ENCODE measurements at places on chromosomes 5 and 9.

GRCh38 chr9:27864644-27865438 is 291.6 kb upstream of the C9orf72 start:
- H3K4me3 ChIP-seq, result no peak overlapping the region
- H3K27me3 ChIP-seq, result no peaks in the 10 kb centered on the region
- no peaks in the 10 kb centered on the region for H3K4me1 ChIP-seq

DNA sequence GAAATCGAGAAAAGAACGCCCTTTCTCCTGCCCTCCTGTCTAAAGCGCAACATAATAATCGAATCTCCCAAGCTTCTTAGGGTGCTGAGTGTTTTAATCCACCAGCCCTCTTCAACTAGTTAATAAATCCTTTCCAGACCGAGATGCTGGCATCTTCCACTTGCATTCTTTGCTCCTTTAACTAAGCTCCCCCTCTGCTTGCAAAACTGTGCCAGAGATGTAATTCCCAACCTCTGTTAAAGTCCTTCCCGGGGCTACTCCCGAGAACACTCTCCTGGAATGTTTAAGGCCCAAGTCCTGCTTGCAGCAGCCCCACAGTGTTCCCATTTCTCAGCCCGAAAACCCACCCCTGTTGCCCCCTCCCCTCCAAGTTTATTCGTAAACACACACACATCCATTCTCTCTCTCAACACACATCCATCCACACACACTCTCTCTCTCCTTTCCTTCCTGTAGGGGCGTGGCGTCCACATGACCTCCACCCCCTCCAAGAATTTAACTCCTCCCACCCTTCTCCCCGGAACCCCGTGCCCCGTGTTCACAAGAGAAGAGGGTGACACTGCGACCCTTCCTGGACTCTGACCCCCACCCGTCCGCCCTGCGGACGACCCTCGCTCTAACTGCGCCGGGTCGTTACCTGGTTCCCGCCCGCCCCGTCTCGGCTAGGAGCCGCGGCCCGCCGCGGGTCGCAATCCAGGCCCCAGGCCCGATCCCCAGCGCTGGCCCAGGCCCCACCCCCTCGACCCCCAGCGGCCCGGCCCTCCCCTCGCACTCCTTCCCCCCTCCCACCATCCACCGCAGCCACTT is 7.0 kb upstream of the MGAT1 start:
- DNase-seq, result peak; percentile 95
- no peaks in the 10 kb centered on the region for H3K27me3 ChIP-seq
- H3K4me1 ChIP-seq, result peaks cover 34% of the 10 kb centered on the region
- peak overlapping the region; percentile 92 for H3K4me3 ChIP-seq

DNA sequence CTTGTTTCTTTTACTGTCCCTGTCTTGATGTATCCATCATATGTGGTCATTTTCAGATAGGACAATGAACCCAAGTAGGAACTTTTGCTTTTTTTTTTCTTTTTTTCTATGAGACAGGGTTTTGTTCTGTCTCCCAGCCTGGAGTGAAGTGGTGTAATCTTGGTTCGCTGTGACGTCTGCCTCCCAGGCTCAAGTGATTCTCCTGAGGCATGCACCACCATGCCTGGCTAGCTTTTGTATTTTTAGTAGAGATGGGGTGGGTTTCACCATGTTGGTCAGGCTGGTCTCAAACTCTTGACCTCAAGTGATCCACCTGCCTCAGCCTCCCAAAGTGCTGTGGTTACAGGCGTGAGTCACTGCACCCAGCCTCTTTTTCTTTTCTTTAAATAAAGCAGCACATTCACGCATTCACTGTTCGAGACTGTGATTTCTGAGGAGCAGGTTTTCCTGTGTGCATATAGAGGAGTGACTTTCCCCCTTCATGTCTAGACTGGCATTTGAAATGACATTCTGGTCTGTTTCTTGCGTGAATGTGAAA is 448.5 kb downstream of the KDM4C start:
- H3K27ac ChIP-seq, result no peak overlapping the region
- H3K4me1 ChIP-seq, result no peaks in the 10 kb centered on the region

DNA sequence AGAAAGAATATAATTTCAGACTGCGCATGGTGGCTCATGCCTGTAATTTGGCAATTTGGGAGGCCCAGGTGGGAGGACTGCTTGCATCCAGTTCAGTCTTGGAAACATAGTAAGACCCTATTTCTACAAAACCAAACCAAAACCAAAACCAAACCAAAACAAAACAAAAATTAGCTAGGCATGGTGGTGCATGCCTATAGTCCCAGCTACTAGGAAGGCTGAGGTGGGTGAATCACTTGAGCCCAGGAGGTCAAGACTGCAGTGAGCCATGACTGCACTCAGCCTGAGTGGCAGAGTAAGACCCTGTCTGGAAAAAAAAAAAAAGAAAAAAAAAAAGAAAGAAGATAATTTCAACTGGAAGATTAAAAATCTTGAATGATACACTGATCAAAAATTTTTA is 137.0 kb upstream of the ACOT12 start:
- no peak for DNase-seq
- H3K4me1 ChIP-seq, result peaks cover 6% of the 10 kb centered on the region
- H3K4me3 ChIP-seq, result no peak overlapping the region

GRCh38 chr9:132648685-132649084 is 21.1 kb downstream of the DDX31 start:
- H3K4me1 ChIP-seq, result peaks cover 20% of the 10 kb centered on the region
- H3K27ac ChIP-seq, result no peak overlapping the region
- no peaks in the 10 kb centered on the region for H3K27me3 ChIP-seq
- H3K4me3 ChIP-seq, result no peak overlapping the region

DNA sequence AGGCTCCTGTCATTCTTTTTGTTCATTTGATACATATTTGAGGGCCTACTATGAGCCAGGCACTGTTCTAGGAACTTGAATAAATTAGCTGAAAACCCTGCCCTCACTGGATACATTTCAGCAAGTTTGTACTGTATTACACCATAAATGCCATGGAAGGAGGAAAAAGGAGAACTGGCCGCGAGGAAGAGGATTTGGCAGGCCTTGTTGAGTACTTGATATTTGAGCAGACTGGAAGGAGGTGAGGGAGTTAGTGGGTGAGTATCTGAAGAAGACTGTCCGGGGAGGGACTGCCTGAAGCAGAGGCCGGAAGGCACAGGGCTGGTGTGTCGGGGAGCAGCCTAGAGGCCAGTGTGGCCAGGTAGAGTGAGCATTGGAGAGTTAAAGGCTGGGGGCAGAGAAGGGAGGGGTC is 4.5 kb downstream of the SNX30 start:
- peaks cover 60% of the 10 kb centered on the region for H3K4me1 ChIP-seq
- H3K27me3 ChIP-seq, result no peaks in the 10 kb centered on the region
- no peaks in the 10 kb centered on the region for H3K36me3 ChIP-seq
- peak; percentile 55 for DNase-seq

DNA sequence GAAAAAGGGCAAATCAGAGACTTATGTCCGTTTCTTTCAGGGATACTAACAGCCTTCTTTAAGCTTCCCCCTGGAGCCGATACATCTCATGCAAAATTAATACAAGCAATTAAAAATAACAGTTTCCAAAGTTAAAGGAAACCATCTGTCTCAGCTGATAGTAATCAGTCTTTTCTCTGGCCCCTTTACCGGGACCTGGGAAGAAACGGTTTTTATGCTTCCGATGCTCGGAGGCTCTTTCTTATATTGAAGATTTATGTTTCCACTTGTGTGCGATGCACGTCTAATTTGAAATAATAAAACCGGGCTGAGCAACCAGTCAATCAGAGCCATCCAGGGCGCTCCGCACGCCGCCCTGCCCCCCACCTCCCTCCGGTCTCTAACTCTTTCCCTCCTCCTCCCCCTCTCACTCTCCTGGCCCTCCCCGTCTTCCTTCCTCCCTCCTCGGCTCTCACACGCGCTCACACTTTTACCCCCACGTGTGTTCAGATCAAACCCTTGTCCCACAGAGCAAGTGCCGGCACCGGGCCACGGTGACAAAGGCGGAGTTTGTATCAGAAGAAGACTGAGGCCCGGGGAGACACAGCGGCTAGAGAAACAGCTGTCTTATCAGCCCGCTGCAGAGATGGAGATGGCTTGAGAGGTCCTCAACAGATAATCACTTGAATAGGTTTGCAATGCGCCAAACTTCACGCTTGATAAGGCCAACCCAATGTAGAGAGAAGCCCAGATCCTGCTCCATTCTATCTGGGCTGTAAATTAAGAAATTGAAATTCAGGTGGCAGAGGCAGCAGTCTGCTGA is 5.1 kb upstream of the ELAVL2 start:
- no peaks in the 10 kb centered on the region for H3K36me3 ChIP-seq
- H3K4me3 ChIP-seq, result no peak overlapping the region
- peaks cover 4% of the 10 kb centered on the region for H3K27me3 ChIP-seq
- H3K27ac ChIP-seq, result no peak overlapping the region
- DNase-seq, result no peak

DNA sequence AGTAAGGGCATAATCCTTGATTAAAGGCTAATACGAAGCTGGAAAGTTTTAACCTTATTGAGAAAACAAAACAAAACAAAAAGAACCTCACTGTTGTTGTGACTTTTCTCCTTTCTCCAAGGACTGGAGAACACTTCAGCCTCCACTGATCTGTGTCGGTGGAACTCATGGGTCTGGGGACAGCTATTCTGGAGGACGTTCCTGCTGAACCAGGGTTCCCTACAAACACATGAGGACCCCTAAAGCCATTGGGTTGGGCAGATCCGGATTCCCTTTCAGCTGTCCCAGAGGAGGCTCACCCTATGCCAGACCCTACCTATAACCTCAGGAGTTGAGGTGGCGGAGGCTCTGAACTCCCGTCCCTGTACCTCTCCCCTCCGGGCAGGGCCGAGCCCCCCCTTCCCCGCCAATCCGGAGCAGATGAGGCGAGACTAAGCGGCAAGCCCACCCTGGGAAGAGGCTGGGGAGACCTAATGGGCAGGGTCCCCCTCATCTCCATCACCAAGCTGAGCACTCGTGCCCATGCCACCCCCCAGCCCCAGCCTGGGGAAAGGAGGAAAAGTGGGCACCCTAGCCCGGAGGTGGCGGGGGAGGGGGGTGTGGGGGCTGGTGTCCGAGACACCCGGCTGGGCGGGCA is 1.6 kb upstream of the TCF7 start:
- no peaks in the 10 kb centered on the region for H3K27me3 ChIP-seq
- no peaks in the 10 kb centered on the region for H3K36me3 ChIP-seq
- no peak for DNase-seq
- no peak overlapping the region for H3K4me3 ChIP-seq
- no peak overlapping the region for H3K27ac ChIP-seq
